ENCODE measurements at places on chromosomes 7 and 10. TPM values are rescaled to one million over a fixed set of nuclear protein-coding genes. Genes with fewer than 3 reads are reported as not detected.

- no peaks in the 10 kb centered on the region for H3K27me3 ChIP-seq
- H3K27ac ChIP-seq = no peak overlapping the region
Measured at GRCh38 chr10:77816311-77816710, 110.2 kb downstream of the DLG5 start.

The GDF2 gene
- total RNA-seq = not detected

The PAX2 gene
- total RNA-seq = 0.64 TPM

The SLC16A9 gene
- 13.5 TPM for total RNA-seq
